ENCODE measurements at places on chromosomes 1 and 21.
A peak's percentile ranks its signal among the peaks of the same experiment; 100 is the strongest.

DNA sequence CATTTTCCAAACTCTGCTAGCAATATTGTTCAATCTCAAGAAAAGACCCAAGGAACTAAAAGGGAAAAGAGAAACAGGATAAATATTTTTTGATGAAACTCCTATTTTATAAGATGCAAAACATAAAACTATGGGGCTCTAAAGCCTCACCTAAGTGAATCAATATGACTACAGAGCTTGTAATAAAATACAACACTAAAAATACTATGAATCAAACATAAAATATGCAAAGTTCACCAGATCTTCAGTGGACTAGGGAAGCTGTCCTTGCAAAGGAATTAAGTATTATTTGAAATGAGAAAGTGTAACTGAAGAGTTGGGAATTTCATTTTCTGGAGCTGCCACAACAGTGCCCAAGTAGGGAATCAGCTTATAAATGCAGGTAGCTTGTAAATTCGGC, 124.5 kb downstream of the CRB1 start:
- DNase-seq: no peak

GRCh38 chr1:205746757-205747412, 3.1 kb downstream of the NUCKS1 start:
- DNase-seq: no peak

GRCh38 chr1:247102381-247102780, 1.8 kb downstream of the ZNF669 start:
- DNase-seq: peak; percentile 18

DNA sequence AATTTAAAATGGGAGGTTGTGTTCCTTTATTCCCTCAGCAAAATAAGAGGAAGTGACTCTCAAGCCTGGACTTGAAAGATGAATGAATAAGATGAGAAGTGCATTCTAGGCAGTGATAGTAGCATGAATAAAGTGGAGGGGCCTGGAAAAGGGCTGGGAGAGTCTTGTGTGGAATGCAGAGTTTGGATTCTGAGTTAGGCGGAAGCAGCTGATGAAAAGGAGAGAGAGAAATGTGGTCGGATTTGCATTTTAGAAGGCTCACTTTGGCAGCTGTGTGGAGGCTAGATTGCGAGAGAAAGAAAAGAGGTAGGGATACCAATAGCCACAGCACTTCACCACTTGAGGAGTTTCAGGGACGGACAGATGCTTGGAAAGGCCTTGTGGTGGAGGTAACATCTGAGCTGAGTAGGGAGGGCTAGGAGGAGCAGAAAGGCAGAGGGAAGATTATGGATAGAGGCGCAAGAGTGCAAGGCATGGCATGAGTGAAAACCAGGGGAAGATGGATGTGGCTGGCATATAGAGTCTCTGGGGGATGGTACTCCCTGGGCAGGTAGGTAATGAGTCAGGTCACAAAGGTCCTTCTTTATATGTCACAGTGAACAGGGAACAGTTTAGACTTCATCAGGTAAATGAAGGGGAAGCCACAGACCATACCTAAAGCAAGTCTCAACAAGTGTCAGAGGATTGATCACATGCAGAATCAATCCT, 59.6 kb downstream of the ST3GAL3 start:
- no peak for DNase-seq

GRCh38 chr21:42417533-42417932, 13.8 kb downstream of the UBASH3A start:
- DNase-seq: no peak

- DNase-seq: peak; percentile 3
Measured at GRCh38 chr1:177091040-177091439, 73.5 kb downstream of the ASTN1 start.

GRCh38 chr1:111454859-111455641, 5.8 kb downstream of the ATP5PB start:
- DNase-seq: no peak

- no peak for DNase-seq
Measured at GRCh38 chr1:235735621-235736020, 86.0 kb upstream of the GNG4 start.

GRCh38 chr1:57238233-57238781, 185.6 kb downstream of the DAB1 start:
- DNase-seq: no peak

DNA sequence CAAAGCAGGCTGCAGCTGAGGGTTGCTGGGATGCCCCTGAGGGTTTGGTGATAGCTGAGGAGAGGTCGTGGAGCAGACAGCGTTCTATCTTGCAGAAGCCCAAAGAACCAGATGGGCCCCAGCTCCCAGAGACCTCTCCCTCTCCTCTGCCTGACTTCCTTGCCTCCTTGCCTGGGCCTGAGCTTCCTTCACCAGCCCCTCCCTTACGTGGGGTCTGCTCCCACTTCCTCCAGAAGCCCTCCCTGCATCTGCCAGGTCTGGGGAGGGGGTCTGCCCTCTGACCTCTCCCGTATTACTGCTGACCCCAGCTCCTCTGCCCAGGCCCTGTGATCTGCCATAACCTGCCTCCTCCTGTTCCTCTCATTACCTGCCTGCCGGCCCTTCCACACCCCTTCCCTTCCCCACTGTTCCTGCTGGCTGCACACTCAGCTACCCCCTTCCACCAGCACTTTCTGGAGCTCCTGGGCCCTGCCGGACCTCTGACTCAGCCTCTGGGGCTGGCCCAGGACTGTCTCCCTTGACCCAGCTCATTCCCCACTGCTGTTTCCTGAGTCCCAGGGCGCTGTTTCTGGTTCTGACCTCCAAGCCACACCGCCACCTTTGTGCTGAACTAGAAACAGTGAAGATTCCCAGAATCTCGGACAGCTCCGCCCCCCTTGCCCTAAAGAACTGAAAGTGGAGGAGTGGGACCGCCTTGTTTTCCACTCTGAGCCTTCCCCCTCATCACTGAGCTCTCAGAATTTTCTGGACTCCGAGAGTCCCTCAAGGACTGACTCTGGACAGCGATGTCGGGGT, 237.7 kb upstream of the C1orf174 start:
- DNase-seq: no peak

DNA sequence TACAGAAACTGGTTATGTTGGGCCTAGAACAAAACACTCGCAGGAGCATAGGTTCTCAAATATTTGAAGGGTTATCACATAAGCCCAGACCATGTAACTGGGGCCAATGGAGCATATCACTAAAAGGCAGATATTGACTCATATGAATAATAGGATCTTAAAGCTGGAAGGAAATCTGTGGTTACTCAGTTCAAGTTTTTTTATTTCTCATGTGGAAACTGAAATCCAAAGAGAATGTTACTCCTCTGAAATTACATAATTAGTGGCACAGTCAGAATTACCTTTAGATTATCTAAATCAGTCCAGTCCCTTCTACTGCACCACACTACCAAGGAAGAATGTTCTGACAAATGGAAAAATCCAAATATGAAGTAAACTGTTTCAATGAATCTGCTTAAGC, 12.0 kb downstream of the SLAMF8 start:
- peak; percentile 73 for DNase-seq

GRCh38 chr1:226443439-226443838, 35.5 kb upstream of the PARP1 start:
- DNase-seq: peak; percentile 90

GRCh38 chr1:67433837-67434236, 3.6 kb upstream of the SERBP1 start:
- DNase-seq: no peak

DNA sequence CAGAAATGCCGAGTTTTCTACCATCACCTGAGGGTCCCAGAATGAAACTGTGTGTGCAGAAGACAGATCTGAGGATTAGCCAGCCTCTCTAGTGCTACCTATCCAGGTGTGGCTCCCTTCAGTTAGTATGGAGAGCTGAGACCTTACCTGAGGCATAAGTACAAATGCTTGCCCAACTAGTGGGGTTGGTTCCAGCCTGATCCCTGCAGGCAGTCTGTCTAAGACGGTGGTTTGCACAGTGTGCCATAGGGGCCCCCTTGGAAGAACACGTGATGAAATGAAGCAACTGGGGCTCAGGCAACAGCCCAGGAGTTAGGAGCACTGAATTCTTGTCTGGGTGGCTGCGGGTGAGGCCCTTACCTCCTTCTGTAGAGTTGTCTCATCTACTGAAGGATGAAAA, 15.6 kb downstream of the S100A7A start:
- DNase-seq: no peak

DNA sequence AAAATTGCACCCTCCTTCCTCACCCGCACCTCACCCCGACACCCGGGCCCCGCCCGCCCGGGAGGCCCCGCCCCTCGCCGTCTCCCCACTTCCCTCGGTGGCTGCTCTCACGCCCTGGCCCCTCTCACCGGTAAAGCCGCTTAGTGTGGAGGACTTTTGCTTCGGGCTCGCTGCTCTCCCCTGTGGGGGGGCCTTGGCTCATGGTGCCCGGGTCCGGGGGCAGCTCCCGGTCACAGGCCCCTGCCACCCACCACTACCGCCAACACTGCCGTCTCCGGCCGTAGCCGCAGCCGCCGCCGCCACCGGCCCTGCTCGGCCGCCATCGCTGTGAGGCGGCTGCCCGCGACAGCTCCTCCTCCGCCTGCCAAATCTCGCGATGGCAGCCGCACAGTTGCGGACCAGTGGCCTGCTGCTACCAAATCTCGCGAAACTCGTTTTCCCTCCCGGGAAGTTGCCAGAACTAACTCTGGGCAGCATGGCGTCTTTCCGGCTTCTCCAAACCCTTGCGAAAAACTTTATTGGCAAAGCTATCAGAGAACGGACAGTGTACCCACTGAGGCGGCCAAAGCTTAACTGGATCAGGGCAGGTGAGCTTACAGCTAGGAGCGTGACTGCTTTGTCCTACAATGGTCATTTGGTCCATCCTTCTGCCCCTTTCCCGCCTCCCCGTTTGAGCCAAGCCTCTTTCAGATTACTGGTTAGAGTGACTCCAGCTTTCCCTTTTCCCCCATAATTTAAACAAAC, at the start of gene SMG5:
TSS of gene SMG5 (minus strand) at position 347 of the 744 bp plus-strand sequence. CDS start at position 202, 145 bp downstream.
- DNase-seq: peak; percentile 98

DNA sequence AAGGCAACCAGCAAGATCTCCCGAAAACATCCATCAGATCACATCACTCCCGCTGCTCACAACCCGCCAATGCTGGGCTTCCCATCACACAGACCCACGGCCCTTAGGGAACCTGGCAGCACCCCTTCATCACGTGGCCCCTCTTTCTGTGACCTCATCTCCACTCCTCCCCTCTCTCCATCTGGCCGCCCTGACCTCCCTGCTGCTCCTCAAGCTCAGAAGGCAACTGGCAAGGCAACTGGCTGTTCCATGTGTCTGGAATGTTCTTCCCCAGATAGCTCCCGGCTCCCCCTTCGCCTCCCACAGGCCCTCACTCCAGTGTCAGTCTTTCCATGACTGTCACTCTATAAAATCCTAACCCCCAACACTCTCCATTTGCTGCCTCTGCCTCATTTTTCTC, 113.0 kb upstream of the ERG start:
- no peak for DNase-seq

- peak; percentile 80 for DNase-seq
Measured at GRCh38 chr1:35202048-35202719, 9.2 kb upstream of the SFPQ start.

DNA sequence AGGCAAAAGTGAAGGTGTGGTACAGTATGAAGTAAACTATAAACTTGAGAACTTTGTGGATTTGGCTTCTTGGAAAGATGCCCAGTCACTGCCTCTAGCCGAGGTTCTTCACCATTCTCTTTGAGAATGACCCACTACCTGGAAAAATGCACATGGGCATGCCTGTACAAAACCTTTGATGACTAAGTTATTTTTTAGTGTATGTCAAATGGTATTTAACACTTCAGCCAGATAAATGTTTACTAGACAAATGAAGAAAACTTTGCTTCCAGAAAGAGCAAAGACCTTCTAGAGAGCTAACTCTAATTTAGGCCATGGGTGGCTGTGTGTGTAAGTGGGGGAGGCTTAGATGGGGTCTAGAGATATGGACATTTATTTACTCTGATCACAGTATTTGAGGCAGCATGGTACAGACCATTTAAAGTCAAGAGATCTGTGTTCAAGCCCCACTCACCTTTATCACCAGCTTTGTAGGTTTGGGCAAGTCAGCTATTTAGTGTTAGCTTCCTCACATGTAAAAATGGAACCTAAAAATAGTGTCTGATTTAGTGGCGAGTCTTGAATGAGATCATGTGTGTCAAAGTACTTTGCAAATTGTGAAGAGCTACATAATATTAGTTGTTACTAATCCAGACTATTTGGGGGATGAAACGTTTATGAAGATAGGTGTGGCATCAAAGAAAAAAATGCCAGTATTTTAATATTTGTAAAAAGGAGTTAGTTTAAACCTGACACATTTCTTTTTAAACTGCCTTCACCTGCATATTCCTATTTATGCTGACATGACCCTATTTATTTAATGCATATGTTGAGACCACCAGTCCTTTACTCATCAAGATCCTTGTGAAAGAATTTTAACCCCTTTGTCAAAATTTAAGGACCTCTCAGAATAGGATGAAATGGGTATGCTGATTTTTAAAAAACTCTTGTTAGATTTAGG, 20.2 kb downstream of the NFYC start:
- DNase-seq: peak; percentile 86

GRCh38 chr1:15714406-15715136, 21.5 kb upstream of the SLC25A34 start:
- no peak for DNase-seq

DNA sequence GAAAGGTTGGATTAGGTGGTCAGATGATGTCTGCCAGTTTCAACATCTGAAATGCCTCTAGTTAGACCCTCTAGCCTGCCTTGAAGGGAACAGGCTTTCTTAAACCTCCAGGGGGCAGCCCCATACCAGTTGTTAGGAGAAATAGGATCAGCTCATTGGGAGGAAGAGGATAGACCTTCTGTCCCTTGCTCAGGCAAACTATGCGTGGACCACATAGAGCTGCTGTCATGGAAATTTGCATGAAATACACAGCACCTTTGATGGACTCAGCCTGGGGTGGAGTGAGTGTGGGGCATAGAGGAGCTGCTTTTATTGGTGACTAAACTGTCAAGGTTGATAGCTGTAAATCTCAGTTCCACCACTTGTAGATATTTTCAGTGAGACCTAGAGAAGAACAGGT, 38.4 kb upstream of the SPAG17 start:
- DNase-seq: peak; percentile 51

DNA sequence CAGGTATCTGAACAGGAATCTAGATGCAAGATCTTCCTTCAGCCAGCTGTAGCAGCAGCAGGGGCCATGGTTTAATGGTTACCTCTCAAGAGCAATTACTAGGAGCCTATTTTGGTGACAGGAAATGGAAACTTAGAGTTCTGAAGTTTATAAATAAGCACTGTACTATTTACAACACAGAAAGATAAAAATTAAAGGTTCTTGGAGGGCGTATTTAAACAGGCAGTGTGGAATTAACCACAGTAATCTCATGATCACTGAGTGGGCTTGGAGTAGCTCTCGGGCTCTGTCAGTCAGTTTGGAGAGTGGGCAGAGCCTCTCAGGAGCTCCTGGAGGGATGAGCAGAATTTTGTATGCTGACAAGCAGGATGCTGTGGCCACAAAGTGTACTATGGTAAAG, 10.2 kb upstream of the FCRL5 start:
- DNase-seq: no peak

DNA sequence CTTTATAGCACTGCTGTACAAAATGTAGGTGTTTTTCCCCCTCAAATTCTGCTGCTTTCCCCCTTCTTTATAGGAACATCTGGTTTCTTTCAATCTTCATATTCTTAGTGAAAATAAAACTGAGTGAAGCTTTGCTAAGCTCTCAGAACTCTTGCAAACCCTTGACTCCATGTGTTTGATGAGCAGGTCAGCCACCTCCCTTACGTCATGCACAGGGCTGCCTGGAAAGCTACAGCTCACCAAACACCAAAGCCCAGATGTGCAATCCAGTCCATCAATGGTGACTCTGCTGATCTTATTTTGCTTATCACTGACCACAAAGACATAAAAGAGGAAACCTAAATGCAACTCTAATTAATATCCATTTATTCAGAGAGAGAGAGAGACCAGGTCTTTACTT, 5.5 kb downstream of the CACNA1E start:
- no peak for DNase-seq

Data from kidney tubule cell (primary cell).